ENCODE measurements at places on chromosomes 1 and 21.
A peak's percentile ranks its signal among the peaks of the same experiment; 100 is the strongest.

DNA sequence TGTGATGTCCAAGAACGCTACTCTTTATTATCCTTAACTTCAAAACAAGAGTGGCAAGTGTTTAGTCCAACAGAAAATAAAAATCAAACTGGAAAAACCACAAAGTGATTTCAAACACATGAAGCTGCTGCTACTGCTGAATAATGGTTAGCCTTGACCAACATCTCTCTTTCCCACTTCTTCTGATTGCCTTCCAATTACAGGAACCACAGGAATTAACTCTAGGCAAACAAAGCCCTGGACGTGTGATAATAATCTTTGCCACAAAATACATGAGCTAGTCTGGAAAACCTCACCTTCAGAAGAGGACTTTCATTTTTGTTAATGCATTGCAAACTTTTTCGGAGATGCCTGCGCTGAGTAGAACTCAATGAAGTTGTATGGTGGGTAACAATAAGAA lies 48.6 kb upstream of the COL11A1 start:
- no peak for DNase-seq

DNA sequence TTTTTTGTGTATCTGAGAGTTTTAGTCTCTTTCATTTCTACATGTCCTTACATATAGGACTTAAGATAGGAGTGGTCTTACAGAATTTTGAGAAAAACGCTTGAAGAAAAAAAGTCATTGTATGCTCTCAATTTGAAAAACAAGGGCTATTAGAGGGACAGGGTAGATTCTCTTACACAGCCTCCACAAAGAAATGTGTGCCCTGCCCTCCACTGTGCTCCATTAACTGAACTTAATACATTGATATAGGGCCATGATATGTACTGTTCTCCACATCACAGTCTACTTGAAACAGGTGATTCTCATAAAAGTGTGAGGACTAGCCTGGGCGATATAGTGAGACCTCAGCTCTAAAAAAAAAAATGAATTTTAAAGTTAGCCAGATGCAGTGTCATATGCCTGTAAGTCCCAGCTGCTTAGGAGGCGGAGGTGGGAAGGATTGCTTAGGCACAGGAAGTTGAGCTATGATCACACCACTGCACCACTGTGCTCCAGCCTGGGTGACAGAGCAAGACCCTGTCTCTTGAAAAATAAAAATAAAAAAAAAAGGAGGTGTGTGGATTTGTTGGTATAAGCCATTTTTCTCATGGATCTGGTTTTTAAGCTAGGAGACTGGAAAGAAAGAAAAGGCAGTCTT lies 77.0 kb downstream of the HMCN1 start:
- DNase-seq: no peak

DNA sequence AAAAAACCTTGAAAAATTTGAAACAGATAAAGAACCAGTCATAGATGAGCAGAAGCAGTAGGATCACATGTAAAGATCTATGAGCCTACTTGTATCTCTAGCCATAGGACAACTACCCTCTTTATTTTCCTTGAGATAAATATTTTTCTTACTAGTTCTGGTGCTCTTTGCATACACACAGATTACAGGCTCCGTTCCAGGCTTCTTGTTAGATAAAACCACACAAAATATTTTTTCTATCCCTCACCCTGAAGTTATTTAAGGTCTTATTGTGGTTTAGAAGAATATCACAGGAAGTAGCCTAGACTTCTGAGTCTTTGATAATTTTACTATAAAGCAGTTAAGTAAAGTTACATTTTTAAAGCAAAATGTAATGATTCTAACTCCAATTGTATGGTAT lies 512.2 kb downstream of the NEGR1 start:
- DNase-seq: no peak

GRCh38 chr1:36055706-36056105 lies 28.2 kb upstream of the TEKT2 start:
- DNase-seq: no peak

DNA sequence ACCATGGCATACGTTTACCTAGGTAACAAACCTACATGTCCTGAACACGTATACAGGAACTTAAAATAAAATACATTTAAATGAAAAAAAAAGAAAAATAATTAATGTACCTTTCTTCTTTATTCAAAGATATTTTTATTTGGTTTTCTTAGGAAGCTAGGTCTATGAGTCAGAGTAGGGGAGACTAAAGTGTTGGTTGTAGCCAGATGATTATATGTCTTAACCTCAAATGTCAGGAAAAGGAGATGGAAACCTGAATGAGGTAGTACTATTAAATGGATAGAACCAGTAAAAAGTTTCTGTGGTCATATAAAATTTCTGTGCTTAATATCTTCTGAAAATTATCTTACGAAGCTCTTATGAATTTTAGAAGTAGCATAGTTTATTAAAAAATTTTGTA lies 275.8 kb downstream of the KCTD3 start:
- DNase-seq: no peak

DNA sequence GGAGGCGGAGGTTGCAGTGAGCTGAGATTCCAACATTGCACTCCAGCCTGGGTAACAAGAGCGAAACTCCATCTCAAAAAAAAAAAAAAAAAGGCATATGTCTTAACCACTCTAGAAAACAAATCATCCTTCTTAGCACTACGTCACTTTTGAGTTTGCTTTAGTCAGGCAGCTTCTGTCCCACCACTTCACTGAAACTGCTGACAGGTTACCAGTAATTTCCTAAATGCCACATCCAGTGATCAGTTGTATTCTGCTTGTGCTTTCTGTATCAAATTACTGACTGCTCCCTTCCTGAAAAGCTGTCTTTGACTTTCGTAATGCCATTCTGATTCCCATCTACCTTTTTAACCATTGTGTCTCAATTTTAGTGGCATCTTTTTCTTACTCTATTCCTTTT lies 21.7 kb downstream of the RCOR3 start:
- DNase-seq: no peak

GRCh38 chr1:197671140-197671539 lies 104.1 kb downstream of the DENND1B start:
- DNase-seq: no peak

DNA sequence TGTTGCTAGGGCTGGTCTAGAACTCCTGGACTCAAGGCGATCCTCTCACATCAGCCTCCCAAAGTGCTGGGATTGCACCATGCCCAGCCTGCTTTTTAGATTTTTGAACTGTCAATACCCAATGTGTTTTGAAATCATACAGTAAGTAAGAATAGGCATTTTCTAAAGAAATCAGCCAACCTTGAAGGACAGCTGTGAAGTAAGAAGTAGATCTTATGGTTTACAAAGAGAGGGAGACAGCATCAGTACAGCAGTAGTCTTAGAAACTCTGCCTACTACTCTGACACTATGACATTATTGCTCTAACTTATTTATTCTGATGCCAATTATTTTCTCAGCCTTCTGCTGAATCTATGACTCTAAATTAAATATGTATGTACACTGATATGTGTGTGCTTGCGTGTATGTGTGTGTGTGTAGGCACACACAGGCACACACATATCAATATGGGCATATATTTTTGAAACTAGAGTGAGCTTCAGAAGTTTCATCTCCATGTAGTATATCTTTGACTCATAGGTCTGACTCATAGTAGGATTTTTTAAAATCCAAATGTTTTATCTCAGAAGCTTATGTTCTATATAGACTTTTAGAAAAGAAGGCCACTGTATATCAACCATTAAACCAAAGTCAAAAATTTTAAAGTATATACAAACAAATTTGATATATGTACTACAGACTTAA lies 140.4 kb downstream of the COL24A1 start:
- no peak for DNase-seq

GRCh38 chr1:187456446-187456845 lies 627.7 kb downstream of the PLA2G4A start:
- no peak for DNase-seq

GRCh38 chr1:101025283-101025656 lies 314 bp downstream of the DPH5 start:
- DNase-seq: no peak

- DNase-seq: no peak
These were observed 1.3 kb upstream of the OLIG2 start for GRCh38 chr21:33024201-33025103.

DNA sequence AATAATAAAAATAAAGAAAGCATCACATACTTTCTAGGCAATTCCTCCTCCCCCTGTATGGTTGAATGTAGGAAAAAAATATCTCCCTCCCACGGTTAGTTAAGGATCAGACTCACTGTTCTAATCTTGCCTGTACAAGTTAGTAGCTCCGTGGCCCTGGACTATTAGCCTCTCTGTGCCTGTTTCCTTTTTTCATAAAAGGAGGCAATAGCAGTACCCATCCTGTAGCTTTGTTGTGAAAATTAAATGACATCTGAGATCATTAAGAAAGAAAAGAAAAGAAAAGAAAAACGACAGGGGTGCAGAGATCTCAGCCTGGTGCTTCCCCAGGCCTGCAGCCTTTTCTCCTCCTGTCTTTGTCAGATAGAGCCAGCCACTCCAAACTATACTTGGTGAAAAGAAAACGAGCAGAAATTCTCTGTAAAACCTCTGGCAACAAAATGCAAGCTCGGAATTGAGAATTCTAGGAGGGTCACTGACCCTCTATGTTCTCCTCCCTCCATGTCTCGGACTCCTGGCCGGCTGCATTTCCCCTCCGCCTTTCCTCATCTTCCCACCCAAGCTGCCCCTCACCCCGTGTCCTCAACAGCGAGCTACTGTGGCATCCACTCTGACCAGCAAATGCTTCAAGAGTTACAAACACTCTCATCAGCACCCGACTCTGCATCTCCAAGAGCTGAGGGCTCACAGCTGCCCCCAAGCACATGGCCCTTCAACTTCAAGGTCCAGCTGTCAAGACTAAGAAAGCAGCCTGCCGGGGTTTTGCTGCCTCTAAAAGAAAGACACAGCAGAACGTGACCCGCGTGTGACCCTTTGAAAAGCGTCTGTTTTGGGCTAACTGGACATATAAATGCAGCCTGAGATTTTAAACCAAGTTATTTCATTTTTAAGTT lies 13.6 kb downstream of the RIPK4 start:
- no peak for DNase-seq

GRCh38 chr1:99579691-99580172 lies 66.2 kb upstream of the PALMD start:
- no peak for DNase-seq

DNA sequence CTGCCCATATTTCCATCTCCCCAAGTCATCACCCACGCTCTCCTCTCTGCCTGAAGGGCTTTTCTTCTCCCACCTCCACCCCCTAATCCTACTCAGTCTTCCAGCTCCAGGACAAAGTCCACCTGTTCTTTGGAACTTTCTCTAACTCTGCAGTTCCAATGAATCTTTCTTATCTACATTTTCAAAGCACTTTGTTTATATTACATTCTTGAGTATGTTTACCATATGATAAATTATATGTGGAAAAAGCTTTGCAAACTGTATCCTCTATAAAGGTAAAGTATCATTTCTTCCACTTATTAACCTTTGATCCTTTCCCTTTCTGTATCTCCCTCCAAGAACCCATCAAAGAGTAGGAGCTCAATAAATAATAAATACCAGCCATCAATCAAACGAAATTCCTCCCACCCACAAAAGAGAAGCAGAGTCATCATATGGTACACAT lies 39.7 kb downstream of the TTC13 start:
- no peak for DNase-seq

DNA sequence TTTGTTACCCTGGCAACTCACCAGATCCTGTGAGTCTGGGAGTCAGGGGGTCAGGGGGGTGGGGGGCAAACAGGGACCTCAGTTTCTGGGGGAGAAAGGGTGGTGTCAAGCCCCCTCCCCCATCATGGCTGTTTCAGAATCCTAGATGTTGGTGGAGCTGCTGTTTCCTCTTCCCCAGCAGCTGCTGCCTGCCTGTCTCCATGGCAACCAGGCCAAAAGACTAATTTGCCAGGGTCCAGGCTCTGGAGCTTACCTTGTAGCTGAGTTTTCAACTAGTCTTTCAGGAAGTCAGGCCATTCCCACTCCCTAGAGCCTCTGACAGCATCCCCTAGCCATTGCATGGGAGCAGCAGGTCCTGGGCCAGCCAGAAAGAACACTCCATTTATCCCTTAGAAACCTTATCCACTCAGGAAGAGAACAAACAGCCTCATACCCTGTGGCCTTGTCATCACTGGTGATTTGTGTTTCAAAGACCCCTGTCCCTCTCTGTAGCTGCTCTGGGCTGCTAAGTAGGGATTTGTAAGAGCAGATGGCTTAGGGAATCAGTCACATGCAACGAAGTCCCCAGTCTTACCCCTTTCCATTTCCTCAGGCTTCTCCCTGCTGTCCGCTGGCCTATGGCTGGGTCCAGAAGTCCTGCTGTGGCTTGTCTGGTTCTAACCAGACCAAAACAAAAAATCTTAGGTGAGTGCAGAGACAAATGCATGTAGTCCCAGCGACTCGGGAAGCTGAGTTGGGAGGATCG lies 21.5 kb upstream of the STMN1 start:
- DNase-seq: no peak

GRCh38 chr1:213613549-213613948 lies 374.2 kb upstream of the PROX1 start:
- no peak for DNase-seq

GRCh38 chr1:228979325-228979699 lies 244.0 kb downstream of the RHOU start:
- DNase-seq: no peak

- DNase-seq: peak; percentile 61
These were observed 12.3 kb upstream of the IFNLR1 start for GRCh38 chr1:24199291-24199900.

GRCh38 chr21:45578176-45578801 lies 36.0 kb upstream of the SLC19A1 start:
- no peak for DNase-seq
